ENCODE measurements at places on chromosomes 6 and 20.
A peak's percentile ranks its signal among the peaks of the same experiment; 100 is the strongest.

- peak; percentile 76 for DNase-seq
Observed at GRCh38 chr6:42661540-42662153, 60.8 kb downstream of the PRPH2 start.

DNA sequence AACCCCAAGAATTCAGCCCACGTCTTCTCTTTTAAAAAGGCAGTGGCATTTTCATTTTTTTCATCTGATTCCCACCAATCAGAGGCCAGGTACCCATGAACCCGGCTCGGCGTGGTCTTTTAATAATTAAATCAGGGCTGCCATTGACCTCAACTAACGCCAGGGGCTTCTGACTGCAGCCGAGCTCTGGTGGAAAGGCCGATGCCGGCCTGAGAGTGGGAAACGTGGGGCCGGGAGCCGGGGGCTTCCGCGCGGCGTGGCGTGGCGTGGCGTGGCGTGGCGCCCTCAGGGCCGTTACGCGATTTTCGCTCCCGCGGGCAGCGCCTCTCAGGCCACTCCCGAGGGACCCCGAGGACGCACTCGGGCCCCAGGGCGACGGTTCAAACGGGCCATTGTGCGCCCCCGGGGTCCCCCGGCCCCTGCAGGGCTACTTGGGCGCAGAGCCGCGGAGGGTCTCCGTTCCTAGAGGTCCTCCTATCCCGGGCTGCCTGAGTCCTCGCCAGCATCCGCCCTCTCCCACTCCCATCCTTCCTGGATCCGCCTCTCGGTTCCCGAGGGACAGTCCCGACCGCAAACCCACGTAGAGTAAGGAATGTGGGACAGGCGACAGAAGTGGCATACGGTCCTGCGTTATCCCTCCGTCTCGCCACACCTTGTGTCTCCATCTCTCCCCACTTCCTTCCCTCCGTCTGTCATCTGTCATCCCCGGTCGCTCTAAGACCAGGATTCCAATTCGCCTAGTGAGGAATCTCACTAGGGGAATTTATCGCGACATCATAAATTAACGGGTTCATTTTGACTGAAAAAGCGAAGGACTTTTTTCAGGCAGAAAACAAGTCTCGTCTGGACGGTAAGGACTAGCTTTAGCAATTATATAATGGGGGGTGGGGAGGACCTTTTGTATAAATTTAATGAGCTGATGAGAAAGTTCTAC lies 876 bp upstream of the TBPL1 start:
- DNase-seq: peak; percentile 71

DNA sequence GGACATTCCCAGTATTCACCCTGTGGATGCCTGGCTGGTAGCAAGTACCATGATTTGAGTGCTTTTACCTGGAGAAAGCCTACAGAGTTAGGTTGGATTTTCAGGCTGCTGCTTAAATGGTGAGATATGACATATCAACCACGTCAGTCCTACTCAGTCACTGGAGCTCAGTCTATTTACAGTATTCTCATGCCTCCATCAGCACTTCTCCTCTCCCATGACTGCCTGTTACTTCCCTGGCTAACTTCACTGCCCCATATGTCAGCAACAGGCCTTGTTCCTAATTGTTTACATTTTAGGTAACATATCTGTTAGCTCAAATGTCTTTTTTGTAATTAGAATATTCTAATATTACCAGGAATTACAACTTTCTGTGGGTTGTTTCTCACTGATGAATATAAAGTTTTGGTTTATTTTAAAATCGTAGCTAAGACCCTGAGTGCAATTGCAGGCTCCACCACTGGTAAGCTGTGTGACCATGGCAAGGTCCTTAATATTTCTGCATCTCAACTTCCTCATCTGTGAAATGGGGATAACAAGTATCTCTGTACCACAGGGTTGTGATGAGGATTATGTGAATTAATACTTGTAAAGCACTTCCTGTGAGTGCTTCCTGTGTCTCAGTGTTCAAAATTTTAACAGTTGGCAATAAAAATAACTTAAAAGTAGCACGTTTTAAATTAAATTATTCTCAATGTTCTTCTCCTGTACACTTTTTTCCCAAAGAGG lies 54.3 kb downstream of the RNF144B start:
- no peak for DNase-seq

- no peak for DNase-seq
Observed at GRCh38 chr20:48489046-48489463, 338.7 kb downstream of the PREX1 start.

DNA sequence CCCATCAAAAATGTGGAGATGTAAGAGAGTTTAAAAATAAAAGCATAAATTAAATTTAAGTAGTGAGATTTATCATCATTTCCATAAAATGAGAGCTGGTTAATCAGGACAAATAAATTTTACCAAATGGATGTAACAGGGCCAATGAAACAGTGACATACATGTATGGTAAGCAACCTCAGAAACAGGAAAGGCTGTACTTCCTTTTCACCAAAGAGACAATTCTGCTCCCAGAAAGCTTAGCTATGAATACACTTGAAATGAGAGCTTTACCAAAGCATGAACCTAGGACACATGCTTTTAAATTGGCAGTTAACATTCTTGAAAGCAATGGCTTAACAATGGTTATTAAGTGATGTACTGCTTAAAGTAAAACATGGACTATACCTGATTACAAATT lies 12.1 kb upstream of the UBE2J1 start:
- no peak for DNase-seq

GRCh38 chr6:6640926-6641325 lies 52.4 kb downstream of the LY86 start:
- DNase-seq: no peak

- no peak for DNase-seq
Observed at GRCh38 chr6:157715728-157716164, 107.3 kb upstream of the SNX9 start.

DNA sequence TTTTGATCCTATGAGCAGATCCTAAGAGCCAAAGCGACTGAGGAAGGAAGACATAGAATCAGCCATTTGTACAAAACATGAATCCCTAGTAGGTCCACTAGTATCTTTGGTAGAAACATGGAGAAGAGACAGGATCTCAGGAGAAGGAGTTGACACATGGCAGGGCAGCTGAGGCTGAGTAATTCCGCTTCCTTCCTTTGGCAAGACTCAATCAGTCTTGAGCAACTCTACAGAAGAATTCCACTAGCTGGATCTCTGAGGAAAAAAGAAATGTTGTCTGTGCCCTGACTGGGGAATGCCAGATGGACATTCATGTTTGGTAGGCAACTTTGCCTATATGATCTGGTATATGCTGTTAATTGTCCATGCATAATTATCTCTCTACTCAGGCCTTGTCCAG lies 35.3 kb downstream of the ESR1 start:
- no peak for DNase-seq

GRCh38 chr6:111921103-111921502 lies 47.9 kb upstream of the FYN start:
- DNase-seq: no peak

- DNase-seq: no peak
Observed at GRCh38 chr20:4136078-4136966, 121.0 kb upstream of the RNF24 start.

- no peak for DNase-seq
Observed at GRCh38 chr20:47127546-47127945, 229.0 kb downstream of the ZMYND8 start.

DNA sequence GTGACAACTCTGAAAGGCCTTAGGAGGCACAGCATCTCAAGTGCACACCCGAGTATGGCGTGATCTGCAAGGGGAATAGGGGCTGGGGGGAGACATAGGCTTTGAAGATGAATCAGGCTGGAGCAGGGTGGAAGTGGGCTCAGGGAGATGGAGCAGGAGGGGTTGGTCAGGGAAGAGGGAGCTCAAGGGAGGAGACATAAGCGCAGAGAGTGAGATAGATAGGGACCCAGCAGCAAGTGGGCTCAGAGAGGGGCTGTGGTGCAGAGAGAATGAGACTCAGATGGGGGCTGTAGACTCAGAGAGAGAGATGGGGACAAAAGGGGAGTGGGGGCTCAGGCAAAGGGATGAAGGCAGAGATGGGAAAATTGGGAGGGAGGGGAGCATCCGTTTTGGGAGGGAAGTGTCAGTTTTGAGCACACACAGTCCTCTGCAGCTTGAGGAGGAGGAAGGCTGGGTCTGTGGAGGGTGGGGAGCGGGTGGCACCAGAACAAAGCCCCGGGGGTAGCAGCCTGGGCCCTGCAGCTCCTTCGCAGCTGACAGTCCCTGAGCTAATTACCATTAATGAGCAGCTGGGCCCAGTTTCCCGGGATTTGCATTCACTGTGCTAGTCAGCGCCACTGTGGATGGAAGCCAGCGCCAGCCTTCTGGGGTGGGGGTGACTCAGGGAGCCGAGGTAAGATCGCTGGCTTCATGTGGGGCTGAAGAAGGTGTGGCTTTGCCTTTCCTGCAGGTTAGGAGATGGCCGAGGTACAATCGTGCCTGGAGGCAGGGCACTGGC lies 18.7 kb downstream of the SRXN1 start:
- DNase-seq: no peak

DNA sequence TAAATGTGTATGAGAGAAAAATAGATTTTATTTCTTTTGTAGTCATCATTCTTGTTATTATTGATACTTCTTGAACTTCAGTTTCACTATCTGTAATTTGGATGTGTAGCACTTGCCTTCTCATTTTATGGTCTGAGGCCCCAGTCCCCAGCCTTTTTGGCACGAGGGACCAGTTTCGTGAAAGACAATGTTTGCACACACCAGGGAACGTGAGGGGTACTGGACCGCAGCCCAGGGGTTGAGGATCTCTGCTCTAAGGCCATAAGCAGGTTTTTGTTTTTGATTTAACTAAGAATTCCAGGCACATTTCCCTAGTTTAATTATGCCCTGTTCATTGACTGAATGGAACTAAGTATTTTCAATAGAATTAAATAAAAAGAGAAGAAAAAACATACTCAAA lies 261.5 kb downstream of the BMP2 start:
- no peak for DNase-seq

- DNase-seq: no peak
Observed at GRCh38 chr6:100633096-100633777, 168.5 kb upstream of the SIM1 start.

- DNase-seq: no peak
Observed at GRCh38 chr6:169145991-169146501, 107.6 kb downstream of the THBS2 start.

DNA sequence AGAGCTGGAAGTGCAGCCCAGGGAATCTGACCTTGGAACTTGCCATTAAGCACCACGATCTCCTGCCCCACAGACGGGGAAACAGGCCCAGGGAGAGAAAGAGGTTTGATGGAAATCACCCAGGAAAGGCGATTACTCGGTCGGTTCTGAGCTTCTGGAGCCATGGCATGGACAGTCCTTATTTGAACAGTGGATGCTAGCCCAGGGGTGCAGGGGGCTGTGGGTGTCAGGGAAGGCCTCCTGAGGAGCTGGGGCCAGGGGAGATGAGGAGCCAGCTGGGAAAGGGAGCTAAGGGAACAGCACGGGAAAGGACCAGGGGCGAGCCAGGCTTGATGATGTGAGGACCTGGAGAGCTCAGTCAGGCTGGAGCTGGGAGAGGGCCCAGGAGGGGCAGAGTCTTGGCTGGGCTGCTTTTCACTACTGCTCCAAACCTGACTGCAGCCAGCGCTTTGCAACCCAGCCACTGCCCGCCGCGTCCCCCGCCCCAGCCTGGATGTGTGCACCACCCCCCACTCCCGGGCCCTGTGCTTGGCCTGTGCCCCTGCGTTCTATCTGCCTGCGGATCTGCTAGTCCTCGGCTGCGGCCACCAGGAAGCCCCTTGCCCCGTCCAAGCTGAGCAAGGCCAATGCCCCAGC lies 17.8 kb downstream of the SUN5 start:
- DNase-seq: no peak

- no peak for DNase-seq
Observed at GRCh38 chr20:32333988-32334885, 23.9 kb upstream of the ASXL1 start.

- no peak for DNase-seq
Observed at GRCh38 chr20:56608376-56608775, 20.7 kb upstream of the TFAP2C start.

DNA sequence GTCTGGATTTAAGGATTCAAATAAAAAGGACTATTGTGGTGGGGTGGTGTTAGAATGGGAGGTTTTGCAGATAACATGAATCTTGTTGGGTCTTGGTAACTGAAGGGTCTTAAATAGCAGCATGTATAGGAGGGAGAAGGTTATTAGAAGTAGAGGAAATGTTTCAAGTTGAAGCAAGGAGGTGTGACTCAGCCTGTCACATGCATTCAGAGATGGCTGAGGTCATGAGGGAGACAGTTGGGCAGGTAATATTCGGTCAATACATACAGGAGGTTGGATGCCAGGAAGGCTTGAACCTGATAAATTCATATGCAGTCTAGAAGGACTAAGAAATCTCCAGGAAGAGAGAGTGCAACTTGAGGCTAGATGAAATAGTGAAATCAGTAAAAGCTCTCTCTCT lies 6.1 kb downstream of the KLHL31 start:
- no peak for DNase-seq

DNA sequence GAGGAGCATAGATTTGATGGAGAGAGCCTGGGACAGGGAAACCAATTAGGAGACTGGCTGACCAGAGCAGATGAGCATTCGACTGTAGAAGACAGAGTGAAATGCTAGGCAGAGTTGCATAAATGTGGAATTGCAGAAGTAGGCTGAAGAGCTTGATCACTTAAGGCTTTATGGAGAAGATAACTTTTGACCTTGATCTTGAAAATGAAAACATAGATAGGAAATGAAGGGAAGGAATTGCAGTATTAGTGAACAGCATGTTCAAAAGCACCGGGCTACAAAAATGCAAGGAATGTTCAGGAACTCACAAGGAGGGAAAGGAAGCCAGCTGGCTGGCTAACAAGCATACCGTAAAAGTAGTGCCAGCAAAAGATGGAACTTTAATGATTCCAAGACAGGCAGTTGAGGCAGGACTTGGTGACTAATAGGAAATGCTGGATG lies 20.5 kb upstream of the LTV1 start:
- no peak for DNase-seq

GRCh38 chr20:60598528-60598927 lies 640.3 kb downstream of the CDH26 start:
- DNase-seq: no peak

- no peak for DNase-seq
Observed at GRCh38 chr6:12096342-12096741, 84.2 kb downstream of the HIVEP1 start.

GRCh38 chr6:145071836-145072235 lies 663.5 kb downstream of the EPM2A start:
- no peak for DNase-seq

- DNase-seq: no peak
Observed at GRCh38 chr20:61045876-61046585, 206.0 kb upstream of the CDH4 start.

DNA sequence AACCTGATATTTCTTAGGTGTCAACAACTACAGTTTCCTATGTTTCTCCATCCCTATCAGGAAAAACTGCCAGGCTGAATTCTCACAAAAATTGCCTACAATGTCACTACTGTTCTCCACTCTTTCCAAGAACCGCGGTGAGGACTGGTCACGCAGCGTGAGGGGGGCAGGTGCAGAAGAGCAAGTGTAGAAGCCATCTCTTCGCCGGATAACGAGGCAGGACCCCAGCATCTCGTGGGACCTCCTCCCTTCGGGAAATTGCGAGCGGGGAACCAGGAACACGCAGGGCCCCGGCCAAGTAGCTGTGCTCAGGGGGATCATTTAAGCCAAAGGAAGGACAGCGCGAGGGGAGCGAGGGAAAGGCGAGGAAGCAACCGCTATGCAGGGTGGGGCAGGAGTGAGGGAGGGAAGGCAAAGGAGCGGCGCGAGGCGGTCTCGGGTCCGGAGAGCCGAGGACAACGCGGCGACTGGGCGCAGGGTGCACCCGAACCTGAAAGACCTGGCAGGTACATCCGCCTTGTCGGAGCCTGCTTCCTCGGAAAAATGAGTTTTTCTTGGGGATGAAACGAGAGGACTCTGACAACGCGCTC lies 559 bp downstream of the APMAP start:
- peak; percentile 39 for DNase-seq

- DNase-seq: no peak
Observed at GRCh38 chr6:75213112-75213511, 7.3 kb upstream of the COL12A1 start.

GRCh38 chr20:34083137-34083536 lies 28.9 kb downstream of the EIF2S2 start:
- DNase-seq: no peak
